Urinary bladder (tissue), 4 donors: ENCODE measurements at places on chromosomes 13 and 19.

GRCh38 chr13:71618159-71618558, 248.8 kb downstream of the DACH1 start:
- no peak for DNase-seq

DNA sequence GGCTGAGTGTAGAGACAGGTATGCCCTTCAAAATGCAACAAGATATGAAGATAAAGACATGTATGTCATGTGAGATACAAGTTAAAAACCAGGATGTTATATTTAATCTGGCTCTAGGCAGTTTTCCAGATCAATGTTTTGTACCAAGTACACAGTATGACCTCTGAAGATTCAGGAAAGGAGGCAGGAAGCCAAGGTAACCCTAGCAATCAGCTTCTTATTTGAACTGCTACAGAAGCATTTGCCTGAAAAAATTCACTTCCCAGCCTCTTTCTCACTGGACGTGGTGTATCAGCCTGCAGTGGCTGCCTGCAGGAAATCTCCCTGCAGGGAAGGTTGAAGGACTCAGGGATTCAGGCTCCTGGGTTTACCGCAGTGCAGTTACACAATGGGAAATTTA, 24.1 kb downstream of the OLFM4 start:
- DNase-seq: no peak

- no peak for DNase-seq
Observed at GRCh38 chr13:90933097-90933826, 414.2 kb upstream of the MIR17HG start.

GRCh38 chr19:5369962-5370367, 29.4 kb upstream of the PTPRS start:
- no peak for DNase-seq

DNA sequence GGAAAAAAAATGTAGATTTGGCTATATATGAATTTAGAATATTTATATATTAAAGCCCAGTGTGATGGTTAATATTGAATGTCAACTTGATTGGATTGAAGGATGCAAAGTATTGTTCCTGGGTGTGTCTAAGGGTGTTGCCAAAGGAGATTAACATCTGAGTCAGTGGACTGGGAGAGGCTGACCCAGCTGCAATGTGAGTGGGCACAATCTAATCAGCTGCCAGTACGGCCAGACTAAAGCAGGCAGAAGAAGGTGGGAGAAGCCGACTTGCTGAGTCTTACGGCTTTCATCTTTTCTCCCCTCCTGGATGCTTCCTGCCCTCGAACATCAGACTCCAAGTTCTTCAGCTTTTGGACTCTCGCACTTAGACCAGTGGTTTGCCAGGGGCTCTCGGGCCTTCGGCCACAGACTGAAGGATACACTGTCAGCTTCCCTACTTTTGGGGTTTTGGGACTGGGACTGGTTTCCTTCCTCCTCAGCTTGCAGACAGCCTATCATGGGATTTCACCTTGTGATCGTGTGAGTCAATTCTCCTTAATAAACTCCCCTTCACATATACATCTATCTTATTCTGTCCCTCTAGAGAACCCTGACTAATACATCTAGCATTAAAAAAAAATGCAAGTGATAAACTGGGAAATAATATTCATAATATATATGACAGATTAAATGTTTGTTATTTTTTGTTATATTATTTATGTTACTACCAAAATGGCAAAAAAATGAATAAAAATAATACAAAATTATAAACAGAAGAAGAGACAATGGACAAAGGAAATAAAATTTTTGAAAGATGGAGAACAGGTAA, 122.4 kb downstream of the DLEU7 start:
- no peak for DNase-seq

DNA sequence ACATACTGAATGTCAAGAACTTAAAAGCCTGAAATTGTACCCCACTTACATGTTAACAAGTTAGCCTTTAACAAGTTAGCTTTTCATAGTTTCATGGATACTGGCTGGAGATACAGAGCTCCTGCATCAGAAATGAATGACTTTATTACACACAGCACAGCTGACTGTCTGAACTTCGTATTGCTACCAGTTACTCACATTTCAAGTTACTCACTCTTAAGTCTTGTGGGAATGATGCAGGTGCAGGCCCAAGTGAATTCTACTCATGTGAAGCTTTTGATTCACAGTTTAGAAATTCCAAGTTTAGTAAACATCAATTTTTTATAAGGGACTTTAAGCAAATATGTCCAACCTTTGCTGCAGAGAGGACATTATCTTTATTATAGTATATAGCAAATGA, 762.2 kb upstream of the PRR20A start:
- DNase-seq: no peak

- DNase-seq: no peak
Observed at GRCh38 chr13:114167426-114167825, 11.6 kb upstream of the CFAP97D2 start.

DNA sequence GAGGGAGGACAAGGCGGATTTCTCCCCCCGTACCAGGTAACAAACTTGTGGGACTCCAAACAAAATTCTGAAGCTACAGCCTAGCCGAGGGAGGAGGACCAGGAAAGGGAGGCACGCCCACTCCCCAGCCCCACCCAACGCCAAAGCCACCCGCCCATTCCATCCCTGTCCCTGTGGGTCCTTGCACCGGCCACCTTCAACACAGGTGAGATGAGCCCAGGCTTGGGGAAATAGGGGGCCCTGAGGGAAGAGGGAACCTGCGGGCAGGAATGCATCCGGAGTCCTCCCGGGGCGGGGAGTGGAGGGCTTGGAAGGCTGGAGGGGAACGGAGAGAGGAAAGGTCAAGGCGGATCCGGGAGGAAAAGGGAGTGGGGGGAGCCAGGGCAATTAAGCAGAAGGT, at the start of gene BEST2:
TSS of gene BEST2 (plus strand) at position 157 of the 400 bp plus-strand sequence. CDS start 802 bp downstream, outside the sequence.
- no peak for DNase-seq

- no peak for DNase-seq
Observed at GRCh38 chr13:73673931-73674330, 460.3 kb downstream of the KLF12 start.

- DNase-seq: no peak
Observed at GRCh38 chr19:55324662-55325061, 479 bp downstream of the TMEM150B start.

GRCh38 chr13:53167561-53167960, 138.9 kb downstream of the OLFM4 start:
- no peak for DNase-seq

- no peak for DNase-seq
Observed at GRCh38 chr13:66264971-66265370, 965.2 kb downstream of the PCDH9 start.

- DNase-seq: no peak
Observed at GRCh38 chr13:83935566-83935965, 53.3 kb upstream of the SLITRK1 start.

- DNase-seq: no peak
Observed at GRCh38 chr19:3563709-3564524, 6.5 kb upstream of the MFSD12 start.

DNA sequence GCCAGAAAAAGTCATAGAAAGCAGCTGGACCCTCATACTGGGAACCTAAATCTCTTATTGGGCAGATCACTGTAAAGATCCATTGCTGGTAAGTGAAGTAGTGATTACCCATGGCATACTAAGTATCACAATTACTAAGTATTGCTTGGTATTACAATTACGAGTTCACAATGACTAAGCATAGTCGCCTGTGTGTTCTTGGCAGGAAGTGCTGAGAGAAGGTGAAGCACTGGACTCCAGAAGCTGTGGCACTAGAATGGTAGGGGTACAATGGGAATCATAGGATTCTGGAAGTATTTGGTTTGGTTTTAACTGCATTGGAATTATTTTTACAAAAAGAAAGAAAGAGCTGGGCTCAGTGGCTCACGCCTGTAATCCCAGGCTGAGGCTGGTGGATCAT, 20.3 kb downstream of the LGALS16 start:
- DNase-seq: no peak

- DNase-seq: no peak
Observed at GRCh38 chr19:40667602-40668001, 22.8 kb downstream of the NUMBL start.

DNA sequence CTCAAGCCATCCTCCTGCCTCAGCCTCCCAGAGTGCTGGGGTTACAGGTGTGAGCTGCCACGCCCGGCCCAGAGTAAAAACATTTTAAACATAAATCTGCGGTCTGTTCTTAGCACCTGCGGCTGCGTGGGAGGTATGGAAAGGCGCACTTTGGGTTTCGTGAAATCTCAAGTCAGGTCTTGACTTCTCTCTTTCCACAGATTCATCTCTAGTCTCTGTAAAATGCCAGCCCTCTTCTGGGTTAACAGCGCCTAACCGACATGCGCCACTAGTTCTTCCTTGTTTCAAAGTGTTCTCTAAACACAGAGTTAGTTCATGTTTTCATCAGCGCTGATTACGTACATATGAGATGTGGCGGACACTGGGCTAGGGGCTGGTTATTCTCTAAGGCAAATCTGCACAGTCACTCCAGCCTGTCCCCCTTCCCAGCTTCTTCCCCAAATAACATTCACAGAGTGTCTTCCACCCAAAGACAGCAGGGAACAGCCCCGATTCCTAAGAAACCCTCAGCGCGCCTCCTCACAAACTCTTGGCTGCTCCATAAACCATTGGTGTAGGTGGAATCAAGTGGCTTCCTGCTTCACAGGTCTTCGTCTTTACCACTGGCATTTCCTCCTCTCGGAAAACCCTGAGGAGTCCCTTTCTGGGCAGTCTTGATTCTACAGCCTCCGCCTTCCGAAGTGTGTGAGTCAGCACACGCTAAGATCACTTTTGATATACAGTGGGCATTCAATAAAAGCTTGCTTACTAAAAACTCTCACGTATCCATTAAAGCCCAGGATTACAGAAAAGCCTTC, 1.4 kb downstream of the PARP4 start:
- no peak for DNase-seq

GRCh38 chr13:28161370-28161769, 23.0 kb downstream of the PAN3 start:
- no peak for DNase-seq

DNA sequence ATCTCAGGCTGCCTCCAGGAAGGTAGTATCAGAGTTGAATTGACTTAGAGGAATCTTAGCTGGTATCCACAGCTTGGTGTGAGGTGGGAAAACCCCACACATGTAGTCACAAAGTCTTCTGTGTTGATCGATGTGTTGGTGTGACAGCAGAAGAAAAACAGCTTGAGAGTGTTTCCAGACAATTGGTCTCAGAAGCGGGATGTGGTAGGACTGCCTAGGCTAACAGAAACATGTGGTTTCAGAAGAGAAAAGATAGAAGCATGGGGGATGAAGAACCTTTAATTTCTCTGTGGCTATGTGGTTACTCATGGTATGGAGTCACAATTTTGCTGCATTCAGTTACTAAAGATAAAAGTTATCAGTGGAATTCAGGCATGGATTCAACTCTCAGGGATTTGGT, 134.7 kb upstream of the SLITRK5 start:
- no peak for DNase-seq

- no peak for DNase-seq
Observed at GRCh38 chr13:80591976-80592740, 251.2 kb upstream of the SPRY2 start.

- no peak for DNase-seq
Observed at GRCh38 chr13:43003010-43003409, 11.0 kb upstream of the EPSTI1 start.

- DNase-seq: no peak
Observed at GRCh38 chr13:100543872-100544602, 44.6 kb downstream of the GGACT start.

- no peak for DNase-seq
Observed at GRCh38 chr13:110565296-110565695, 3.8 kb upstream of the RAB20 start.

DNA sequence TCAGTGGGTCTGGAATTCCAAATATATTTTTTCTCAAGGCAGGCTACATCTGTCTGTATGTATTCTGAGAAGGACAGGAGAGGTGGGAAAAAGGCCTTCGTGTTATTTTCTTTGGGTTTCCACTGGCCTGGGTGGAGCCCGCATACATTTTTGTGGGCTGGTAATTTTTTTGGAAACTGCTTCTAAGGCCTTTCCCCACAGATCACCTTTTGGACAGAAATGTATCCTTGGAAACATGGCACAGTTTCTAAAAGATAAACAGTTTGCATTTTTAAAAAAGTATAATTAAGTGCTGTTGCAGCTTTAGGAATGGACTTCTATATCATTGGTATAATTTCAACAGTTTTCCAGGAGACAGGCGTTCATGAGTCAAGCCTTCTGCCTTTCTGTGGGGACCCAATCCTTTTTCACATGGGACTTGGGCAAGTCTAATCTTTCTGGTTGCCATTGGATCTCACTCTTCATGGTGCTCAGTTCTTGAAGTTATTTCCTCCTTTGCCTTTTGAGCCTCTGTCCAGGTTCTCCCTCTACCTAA, 8.9 kb downstream of the RFX2 start:
- DNase-seq: no peak

- DNase-seq: no peak
Observed at GRCh38 chr13:113299951-113300350, 2.9 kb downstream of the LAMP1 start.

DNA sequence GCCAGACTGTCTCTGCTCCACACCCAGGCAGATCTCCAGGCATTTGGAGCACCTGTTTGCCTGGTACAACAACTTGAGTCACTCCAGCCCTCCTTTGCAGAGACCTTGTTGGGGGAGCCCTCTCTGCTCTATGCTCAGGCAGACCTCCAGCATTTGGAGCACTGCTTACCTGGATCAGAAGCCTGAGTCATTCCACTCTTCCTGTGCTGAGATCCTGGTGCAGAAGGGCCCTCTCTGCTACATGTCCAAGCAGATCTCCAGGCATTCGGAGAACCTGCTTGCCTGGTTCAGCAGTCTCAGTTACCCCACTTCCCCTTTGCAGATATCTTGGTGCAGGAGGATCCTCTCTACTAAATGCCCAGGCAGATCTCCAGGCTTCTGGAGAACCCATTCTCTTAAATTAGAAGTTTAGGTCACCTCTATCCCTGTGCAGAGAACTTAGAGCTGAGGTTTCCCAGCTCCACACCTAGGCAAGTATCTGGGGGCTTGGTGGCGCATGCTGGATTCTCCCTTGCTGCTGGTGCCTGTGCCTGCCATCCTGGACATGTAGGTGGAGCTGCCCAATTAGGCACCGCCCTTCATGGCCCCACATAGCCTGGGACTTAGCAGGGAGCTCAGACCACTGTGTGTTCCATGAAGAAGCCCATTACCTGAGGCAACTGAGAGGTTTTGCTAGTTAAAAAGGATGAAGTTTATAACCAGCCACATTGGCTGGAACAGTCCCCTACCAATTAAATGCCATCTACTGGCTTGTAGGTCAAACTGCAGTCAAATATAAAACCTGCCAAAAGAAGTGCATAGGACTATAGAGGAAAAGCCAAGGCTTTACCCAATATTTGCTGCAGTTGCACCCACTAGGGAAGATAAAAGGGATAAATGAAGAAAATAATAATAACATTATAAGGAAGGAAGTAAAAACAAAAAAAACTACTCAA, 97.6 kb upstream of the SLITRK6 start:
- DNase-seq: no peak

DNA sequence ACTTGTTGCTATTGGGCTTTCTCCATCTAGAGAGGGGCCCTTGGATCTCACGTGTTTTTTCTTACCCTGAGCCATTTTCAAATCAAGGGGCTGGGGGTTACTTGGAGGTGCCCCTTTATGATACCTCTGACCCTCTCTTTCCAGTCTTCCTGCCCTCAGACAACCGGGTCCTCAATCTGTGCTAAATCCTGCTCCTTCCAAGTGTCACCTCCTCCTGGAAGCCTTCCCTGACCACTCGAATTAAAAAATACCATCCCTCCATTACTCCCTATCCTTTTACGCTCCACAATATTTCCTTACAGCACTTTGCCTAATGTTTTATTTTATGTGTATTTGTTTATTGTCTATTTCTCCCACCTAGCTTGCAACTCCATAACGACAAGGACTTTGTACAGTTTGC, 3.3 kb downstream of the KLK8 start:
- no peak for DNase-seq

- no peak for DNase-seq
Observed at GRCh38 chr19:56508290-56508778, 679 bp downstream of the ZNF471 start.
